ENCODE measurements at places on chromosomes 7 and 10.

DNA sequence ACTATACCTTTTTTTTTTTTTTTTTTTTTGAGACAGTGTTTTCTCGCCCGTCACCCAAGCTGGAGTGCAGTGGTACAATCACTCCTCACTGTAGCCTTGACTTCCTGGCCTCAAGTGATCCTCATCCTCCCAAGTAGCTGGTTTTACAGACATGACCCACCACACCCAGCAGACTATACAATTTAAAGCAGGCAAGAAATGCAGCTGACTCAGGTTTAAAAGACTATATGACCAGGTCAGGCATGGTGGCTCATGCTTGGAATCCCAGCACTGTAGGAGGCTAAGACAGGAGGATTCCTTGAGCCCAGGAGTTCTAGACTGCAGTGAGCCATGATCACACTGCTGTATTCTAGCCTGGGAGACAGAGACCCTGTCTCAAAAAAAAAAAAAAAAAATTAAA lies 89.5 kb upstream of the AUTS2 start:
- no peak for DNase-seq

GRCh38 chr10:69372126-69372980 lies 44.4 kb downstream of the TACR2 start:
- no peak for DNase-seq

GRCh38 chr7:80387634-80388193 lies 124.2 kb downstream of the GNAT3 start:
- DNase-seq: no peak

- no peak for DNase-seq
Observed at GRCh38 chr7:48176356-48176893, 5.2 kb downstream of the ABCA13 start.

- no peak for DNase-seq
Observed at GRCh38 chr10:100647928-100648327, 97.5 kb upstream of the PAX2 start.

GRCh38 chr7:44964831-44965440 lies 13.9 kb downstream of the MYO1G start:
- DNase-seq: no peak

DNA sequence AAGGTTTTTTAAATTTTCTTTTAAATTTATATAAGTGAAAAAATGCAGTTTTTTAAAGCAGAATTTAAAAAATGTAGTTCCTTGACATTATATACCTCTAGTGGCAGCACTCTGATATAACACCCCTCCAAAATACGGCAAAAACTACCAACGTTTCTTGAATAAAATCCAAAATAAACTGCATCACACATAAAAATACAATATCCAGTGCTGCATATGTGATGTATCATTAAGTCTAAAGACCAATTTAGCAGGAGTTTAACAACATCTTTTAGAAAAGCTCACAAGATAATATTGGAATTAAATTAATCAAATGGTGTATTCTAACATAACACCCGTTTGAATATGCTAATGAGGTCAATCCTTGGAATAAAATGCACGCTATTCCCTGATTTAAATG lies 1.4 kb downstream of the TCERG1L start:
- DNase-seq: no peak
